ENCODE measurements at places on chromosomes 7 and 10.

- DNase-seq, result peak; percentile 90
These were observed 3.7 kb upstream of the MCU start for GRCh38 chr10:72688208-72688651.

DNA sequence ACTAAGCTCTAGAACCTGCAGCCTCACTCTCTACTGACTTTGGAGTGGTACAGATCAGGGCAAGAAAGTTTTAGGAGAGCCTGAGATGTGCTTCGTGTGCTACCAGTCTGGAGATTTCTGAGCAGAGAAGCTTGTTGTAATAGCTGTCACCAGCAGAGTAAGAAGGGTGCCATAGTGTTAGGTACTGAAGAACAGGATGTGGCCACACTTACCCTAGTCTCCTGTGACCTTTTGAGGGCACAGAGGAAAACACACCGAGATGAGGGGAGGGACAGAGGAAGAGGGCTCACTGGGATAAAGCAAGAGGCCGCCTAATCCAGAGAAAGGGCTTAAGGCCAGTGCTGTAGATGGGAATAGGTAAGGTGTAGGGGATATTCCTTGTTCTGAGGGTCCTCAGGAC is 146.2 kb upstream of the MTPN start:
- no peak for DNase-seq

DNA sequence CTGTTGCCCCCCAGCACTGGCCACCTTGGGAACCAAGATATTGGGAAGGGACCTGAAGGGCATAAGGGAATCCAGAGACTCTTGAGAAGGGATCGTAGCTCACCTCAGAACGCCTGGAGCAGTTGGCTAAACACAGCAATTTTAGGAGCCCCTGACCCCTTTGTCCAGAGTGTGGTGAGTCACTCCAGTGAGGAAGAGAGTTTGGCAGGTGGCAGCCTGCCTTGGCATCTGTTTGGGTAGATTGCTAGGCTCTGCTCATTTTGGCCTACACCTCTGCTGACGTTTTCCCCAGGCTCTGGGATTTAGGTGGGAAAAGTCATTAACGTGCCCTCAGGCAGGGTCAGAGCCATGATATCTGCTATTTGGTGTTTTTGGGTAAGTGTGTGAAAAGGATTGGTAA is 100.6 kb downstream of the GRB10 start:
- DNase-seq, result no peak

- peak; percentile 78 for DNase-seq
These were observed 6.4 kb downstream of the HOXA13 start for GRCh38 chr7:27193335-27194001.

GRCh38 chr7:41147606-41148485 is 555.0 kb downstream of the INHBA start:
- DNase-seq, result peak; percentile 46

DNA sequence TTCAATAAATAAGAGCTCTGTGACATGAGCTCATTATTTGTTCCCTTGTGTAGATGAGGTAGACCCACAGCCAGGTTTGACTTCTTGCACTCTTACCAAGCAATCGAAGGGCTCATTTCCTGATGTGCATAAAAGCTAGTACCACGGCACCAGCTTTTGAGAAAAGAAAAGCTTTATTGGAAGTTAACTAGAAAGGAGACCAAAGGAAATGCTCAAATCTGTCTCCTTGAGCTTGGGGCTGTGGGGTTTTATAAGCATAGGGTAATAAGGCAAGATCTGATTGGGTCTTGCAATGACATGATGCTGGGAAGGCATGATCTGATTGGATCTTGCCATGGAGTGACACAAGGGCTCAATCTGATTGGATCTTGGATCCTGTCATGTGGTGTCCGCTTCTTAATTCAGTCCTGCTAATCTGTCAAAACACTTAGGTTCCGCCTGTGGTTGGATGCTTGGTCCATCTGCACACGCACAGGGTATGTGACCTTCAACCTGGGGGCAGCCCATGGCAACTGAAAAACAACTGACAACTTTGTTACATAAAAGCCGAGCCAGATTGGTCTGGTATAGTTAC is 47.8 kb upstream of the FRMD4A start:
- no peak for DNase-seq

- peak; percentile 52 for DNase-seq
These were observed 1.7 kb upstream of the CTNNA3 start for GRCh38 chr10:67697724-67698131.

DNA sequence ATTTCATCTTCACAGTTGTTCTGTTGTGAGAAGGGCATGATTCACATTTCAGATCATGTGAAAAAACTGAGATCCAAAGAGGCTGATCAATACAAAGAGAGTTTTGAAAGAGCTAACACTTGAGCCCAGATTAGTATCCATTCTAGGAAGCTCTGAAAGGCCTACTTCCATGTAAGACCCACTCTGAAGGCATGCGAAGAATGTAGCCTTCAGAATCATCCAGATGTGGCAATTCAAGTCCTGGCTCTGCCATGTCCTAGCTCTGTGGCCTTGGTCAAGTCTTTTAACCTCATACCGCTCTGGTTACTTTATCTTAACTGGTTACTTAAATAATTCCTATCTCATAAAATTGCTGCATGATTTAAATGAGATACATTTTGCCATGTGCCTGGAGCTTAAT is 111.1 kb downstream of the FZD1 start:
- DNase-seq, result no peak

- DNase-seq, result peak; percentile 11
These were observed 475.2 kb upstream of the CELF2 start for GRCh38 chr10:10542477-10542876.

DNA sequence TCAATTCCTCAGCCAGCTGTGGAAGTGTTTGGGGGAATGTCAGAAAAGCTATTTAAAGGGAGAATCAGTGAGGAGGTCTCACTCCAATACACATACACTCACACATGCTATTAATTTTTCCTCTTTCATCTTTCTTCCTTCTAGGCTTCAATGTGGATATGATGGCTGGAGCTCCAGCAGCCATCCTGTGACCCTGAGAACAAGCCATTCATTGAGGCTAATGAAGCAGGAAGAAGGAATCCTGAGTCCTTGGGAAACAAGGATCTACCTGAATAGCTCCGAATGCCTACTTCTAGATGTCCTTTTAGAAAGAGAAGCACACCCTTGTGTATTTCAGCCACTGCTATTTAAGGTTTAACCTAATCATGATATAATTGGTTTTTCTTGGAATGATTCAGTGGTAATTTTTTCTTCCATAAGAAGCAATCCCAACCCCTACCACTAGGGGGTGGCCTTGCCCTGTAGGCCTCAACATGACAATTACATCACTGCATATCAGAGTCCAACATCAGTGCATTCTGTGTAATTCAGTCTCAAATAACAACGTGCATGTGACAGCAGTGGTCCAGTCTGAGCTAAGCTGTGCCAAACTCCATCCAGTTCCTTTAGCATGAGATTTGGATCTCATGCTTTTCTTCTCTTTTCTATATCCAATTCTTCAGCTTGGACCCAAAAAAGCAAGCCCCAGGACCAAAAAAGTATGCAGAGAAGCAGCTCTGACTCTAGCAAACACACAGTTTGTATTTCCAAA is 85.3 kb upstream of the ANKRD1 start:
- DNase-seq, result peak; percentile 78

- DNase-seq, result no peak
These were observed 68.6 kb downstream of the WDR37 start for GRCh38 chr10:1124796-1125195.

DNA sequence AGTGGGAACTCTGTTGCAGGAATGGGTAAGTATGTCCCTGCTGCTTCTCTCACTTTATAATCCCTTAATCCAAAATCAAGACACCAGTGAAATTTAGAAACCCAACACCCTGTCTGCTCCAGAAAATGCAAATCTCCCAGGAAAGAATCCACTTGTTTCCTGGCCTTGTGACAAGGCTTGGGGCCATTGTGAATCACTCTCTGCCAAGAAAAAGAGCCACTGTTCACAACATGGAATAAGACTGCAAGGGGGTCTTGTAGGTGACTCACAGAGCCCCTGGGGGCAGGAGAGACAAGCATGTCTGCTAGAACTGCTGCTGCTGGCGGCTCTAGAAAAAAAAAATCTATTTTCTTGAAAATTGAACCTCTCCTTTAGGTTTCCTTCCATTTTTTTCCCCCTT is 191.2 kb downstream of the SORCS1 start:
- no peak for DNase-seq

GRCh38 chr10:11758527-11759236 is 16.5 kb downstream of the ECHDC3 start:
- no peak for DNase-seq

DNA sequence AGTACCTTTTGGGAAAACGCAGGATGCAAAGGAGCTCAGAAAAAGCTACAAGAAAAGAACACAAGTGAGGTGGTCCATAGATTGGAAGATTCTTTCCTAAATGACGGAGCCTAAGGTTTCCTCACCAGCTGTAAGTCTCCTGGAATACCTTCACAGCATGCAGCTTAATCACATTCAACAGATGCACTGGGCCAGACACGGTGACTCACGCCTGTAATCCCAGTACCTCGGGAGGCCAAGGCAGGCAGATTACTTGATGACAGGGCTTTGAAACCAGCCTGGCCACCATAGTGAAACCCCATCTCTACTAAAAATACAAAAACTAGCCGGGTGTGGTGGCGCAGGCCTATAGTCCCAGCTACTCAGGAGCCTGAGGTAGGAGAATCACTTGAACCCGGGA is 228.7 kb downstream of the FRMD4A start:
- peak; percentile 32 for DNase-seq

- DNase-seq, result peak; percentile 61
These were observed 12.5 kb downstream of the GRK5 start for GRCh38 chr10:119219871-119220270.

DNA sequence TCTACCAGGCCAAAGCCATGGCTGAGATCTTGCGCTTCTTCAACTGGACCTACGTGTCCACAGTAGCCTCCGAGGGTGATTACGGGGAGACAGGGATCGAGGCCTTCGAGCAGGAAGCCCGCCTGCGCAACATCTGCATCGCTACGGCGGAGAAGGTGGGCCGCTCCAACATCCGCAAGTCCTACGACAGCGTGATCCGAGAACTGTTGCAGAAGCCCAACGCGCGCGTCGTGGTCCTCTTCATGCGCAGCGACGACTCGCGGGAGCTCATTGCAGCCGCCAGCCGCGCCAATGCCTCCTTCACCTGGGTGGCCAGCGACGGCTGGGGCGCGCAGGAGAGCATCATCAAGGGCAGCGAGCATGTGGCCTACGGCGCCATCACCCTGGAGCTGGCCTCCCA is 142.7 kb downstream of the GRM3 start:
- DNase-seq, result no peak

DNA sequence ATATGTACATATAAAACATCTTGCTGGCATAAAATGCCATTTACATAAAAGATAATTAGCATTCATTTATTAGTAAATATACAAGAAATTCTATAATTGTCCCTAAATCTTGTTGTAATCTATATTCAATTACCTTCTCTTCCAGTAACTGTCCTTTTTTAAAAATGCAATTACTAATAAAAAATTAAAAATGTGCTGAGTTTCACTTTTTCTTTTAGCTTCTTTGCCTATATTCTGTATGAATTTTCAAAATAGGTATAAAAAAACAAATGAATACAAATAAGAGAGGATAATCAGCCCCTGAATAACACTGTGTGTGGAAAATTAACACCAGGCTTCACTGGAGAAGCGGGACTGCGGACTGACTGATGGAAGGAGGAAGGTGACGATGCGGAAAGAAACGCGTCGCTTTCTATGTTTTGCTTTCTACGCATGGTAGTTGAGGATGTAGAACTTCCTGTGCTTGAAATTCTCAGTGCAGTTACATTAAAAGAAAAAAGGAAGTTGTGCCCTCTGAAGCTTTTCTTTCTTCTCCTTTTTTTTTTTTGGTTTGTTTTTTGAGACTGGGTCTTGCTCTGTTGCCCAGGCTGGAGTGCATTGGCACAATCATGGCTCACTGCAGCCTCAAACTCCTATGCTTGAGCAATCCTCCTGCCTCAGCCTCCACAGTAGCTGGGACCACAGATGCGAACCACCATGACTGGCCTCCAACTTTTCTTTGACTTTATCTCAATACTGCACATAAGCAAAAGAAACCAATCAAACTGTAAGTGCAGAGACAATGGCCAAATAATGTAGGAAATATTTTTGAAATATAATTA is 7.4 kb upstream of the ZMYND11 start:
- DNase-seq, result no peak

- no peak for DNase-seq
These were observed 3.6 kb downstream of the GDI2 start for GRCh38 chr10:5809527-5810154.

DNA sequence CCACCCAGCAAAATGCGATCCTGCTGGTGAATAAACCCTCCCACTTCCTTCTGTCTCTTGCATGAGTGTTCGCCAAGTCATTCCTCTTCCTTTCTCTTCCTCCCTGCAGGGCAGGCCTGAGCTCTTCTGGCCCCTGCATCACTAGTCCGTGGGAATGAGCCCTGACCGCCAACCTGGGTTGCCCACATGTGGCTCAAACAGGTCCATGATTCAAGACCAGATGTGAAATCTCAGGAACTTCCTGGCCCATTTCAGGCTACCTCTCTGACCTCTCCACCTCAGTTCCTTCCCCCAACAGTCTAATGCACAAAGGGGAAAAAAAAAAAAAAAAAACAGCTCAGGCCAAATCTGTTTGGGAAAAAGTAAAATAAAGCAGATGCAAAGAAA is 5.4 kb upstream of the YWHAG start:
- peak; percentile 81 for DNase-seq

DNA sequence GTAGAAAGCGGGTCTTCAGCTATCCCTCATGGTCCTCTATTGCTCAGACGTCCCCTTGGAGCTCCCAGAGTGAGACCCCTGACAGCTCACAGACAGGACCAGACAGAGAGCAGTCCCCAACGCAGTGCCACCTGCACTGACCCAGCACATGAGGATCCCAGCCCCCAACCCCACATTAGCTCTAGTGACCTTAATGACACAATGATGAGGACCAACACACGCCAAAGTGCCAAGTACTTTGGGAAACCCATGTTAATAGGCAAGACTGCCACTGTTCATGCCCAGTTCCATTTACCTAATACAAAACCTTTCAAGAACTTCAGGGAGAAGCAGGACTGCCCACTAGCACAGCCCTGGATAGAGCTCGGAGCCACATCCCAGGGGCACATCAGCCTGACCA is 5.7 kb upstream of the GRB10 start:
- DNase-seq, result no peak

DNA sequence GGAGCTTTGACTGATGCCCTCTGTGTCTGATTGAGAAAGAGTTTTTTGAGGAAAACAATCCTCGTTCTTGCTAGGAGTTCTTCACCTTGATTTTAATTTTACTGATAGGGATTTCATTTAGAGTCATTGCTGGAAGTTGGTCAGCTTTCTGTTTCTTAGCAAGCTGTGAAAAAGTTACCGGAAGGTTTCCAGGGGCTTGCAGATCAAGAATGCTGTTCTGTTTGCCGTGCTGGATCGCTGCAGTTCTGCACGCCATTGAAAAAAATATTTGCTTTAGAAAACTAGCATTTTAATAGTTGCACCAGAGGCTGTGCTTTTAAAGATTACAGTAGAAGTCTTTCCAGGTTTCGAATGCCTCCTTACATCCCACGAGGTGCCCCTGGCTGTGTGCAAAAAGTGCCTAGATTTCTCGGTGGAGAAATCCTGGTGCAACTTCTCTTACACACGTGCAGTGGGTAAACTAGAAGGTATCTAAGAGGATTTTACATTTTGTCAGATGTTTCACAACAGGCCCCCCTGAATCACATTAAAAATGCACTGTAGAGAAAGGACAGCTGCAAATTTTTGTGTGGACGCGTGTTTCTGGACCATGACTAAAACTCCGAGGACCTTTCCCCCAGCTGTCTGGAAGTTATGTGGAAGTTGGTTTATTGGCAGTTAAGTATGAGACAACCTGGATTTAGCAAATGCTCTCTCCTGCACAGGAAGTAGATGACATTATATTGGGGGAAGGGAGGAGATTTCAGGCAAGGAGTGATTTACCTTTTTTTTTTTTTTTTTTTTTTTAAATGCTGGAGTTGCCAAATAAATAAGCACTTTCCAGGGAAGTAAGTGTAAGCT is 5.8 kb downstream of the TCF7L2 start:
- peak; percentile 85 for DNase-seq
